Liver (tissue), 10 donors: ENCODE measurements at places on chromosomes 13 and 19.

- no peak for DNase-seq
These were observed 36.3 kb upstream of the ABCC4 start for GRCh38 chr13:95337597-95337996.

DNA sequence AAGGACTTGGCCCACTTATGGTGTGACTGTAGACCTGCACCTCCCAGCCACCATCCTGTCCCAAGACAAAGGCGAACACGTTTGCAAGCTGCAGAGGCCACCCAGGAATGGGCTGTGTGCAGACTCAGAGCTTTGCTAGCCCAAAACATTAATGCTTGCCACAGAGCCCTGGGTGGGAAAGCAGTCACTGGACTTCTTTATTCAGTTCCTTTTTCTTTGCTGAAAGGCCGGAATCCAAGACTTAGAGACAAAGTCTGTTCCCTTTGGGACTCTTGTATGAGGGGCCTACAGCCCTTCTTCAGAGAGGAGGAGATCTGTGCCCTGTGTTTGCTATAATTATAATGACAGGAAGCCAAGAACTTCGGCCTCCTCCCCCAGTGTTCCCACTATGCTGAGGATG is 167.8 kb downstream of the DLEU7 start:
- no peak for DNase-seq

DNA sequence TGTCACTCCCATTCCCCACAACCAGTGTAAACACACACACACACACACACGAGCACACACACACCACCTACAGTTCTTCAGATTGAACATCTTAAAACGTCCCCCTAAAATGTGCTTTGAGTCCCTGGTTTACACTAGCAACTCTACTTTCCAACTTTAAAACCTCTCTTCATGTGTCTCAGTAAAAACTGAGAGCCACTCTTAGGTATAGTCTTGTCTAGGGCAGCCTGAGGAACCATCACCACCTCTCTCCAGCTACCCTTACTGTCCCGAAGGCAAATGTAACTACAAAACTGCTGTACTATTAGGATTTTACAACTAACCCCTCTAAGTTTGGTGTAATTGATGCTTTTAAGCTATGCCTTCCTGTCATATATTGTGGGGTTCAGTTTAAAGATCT is 1501.6 kb upstream of the MIR17HG start:
- no peak for DNase-seq

- no peak for DNase-seq
These were observed 211.2 kb upstream of the EDNRB start for GRCh38 chr13:78129823-78130222.

GRCh38 chr13:42040730-42041010 is 7.8 kb upstream of the DGKH start:
- no peak for DNase-seq

DNA sequence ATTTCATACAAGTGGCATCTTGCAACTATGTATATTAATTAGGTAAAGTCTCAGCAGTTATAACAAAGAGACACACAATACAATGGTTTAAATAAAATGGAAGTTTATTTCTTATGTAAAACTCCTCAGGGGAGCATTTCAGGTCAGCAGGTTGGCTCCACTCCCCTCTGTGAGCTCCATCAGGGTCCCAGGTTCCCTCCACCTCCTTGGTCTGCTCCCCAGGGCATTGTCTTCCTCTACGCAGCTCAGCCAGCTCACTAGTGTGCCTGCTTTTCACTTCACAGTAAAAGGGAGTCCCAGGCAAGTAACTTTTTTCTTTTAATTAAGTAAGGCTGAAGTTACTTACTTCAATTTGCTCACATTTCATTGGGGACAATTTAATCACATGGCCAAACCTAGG is 135.3 kb upstream of the FNDC3A start:
- no peak for DNase-seq

DNA sequence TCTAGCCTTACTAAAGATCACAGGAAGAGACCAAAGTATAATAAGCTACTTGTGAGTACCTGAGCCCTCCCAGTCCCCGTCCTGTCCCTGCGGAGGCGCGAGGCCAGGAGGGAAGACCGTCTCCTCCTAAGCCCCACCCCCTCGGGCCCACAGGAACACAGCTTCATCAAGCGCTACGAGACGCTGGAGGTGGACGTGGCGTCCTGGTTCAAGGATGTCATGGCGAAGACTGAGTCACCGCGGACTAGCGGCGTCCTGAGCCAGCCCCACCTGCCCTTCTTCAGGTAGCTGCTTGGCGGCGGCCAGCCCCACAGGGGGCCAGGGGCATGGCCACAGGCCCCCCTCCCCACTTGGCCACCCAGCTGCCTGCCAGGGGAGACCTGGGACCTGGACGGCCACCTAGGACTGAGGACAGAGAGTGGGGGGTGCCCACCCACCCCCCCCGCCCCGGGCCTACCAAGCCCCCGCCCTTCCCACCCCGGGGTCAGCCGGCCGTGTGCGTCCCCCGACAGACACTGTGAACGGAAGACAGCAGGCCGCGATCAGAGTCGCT is 2.4 kb upstream of the TGFBR3L start:
- no peak for DNase-seq

DNA sequence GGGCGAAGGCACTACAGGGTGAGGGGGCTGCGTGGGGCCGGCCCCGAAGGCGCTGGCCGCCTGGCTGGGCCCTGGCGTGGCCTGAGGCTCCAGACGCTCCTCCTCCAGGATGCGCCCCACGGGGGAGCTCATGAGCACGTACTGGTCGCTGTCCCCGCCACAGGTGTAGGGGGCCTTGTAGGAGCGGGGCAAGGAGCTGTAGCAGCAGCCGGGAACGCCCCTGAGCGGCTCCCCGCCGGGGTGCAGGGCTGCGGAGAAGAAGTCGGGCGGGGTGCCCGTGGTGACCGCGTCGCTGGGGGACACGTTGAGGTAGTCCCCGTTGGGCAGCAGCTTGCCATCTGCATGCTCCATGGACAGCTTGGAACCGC is 3.0 kb downstream of the IRS2 start:
- DNase-seq = no peak

DNA sequence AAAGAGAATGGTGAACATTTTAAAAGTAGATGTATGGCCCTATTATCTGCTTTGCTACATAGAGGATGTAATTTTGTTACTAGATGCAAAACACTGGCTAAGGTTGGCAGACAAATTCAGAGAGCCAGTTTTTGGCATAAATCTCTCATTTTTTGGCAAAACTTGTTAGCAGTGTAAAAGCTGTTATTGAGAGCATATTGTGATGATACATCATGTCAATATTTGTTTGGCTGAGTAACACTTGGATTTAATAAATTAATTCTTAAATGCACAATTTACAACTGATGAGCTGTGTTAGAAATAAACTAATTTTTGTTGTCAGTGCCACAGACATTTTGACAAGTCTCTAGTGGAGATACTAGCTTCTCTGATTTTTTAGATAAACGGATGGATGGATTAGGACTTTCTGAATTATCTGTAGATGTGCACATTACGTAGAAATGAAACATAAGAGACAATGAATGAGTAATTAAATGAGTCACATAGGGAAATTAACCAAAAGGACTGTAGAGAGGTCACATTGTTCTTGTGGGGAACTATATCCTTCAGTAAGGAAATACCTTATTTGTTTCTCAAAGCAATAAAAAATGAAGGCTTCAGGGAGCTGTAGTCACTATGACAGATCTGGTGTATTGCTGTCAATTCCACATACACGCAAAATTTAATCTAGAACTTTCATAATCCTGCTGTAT is 17.4 kb downstream of the UFM1 start:
- no peak for DNase-seq

DNA sequence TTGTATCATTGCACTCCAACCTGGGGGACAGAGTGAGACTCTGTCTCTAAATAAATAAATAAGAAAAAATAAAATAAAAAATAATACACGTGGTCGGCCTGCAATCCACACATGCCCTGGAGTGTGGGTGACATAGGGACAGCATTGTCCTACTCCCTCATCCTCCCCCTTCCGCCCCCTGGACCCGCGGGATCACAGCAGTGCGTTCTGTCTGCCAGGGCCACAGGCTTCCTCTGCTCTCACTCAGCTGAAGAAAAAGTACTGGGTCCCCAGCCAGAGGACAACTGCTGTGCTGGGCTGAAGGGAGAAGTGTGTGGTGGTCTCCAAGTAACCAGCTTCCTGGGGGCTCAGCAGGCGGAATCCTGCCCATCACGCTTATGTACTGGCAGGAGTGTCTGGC is 6.3 kb downstream of the BCAT2 start:
- no peak for DNase-seq

- DNase-seq = no peak
These were observed 1.8 kb downstream of the DACH1 start for GRCh38 chr13:71864986-71865873.

- DNase-seq = no peak
These were observed 1193.6 kb downstream of the UQCRFS1 start for GRCh38 chr19:28019371-28019770.

GRCh38 chr13:111325941-111326620 is 5.6 kb downstream of the TEX29 start:
- DNase-seq = no peak

DNA sequence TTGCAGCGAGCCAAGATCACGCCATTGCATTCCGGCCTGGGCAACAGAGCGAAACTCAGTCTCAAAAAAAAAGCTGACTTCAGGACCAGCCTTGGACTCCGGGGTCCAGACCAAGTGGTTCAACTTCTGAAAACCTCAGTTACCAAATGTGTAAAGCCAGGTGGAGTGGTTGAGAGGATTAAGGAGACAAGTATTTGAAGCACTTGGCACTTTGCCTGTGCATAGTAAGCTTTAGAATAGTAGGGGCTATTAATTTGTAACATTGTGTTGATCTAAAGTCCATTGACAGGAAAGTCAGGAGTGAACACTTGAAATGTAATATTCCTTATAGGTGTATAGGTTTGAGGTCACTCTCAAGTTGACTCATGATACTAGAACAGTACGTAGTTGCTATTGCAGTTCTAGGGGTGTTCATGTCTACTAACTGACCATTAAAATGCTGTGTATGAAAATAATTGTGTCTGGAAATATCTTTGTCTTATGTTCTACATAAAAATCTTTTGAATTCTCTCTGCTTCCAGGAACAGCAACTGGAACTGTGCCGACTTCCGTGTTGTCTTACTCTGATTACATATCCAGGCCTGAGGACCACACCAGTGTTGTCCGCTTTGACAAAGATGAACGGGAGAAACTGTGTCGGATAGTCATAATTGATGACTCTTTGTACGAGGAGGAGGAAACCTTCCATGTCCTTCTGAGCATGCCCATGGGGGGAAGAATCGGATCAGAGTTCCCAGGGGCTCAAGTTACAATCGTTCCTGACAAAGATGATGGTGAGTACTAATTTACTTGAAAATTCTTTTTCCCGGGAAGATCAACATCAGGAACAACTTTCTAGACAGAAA is 97.4 kb downstream of the FREM2 start:
- no peak for DNase-seq

GRCh38 chr19:30333291-30334065 is 38.7 kb upstream of the ZNF536 start:
- DNase-seq = no peak

GRCh38 chr13:21289475-21289874 is 113.0 kb downstream of the MRPL57 start:
- no peak for DNase-seq

- DNase-seq = no peak
These were observed 142.3 kb downstream of the RNF17 start for GRCh38 chr13:24906268-24906667.

DNA sequence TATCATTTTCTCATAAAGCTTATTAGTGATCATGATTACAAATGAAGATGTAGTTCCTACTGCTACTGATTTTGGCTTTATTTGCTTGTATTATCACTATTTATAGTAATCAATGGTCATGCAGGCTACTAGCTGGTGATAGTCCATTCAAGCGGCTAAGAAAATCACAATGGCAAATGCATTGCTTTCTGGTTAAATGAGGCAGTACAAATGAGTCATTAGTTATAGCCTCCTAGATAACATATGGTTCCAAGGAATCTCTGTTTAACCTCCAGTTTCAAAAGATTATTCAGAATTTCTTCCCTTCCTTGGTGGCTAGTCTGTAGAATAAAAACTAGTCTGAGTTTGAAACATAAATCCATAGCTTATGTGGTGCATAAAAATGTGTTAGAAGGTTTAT is 141.3 kb upstream of the HTR2A start:
- no peak for DNase-seq

DNA sequence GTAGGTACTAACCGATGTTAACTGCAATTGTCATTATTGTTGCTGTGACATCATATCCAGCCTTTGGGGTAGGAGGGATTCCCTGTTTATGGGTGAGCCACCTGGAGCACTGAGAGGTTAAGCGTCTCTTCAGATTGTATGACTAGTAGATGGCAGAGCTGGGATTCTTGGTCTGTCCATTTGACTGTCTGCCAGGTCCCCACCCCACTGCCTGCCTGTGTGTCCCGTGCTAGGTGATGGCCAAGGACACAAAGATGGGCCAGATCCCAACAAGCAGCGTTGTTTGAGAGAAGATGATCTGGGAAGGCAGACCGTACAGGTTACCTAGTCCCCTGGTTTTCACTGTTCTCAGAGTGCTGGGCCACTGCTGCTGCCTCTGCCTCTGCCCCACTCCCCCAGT is 16.6 kb downstream of the PPP2R1A start:
- DNase-seq = no peak

DNA sequence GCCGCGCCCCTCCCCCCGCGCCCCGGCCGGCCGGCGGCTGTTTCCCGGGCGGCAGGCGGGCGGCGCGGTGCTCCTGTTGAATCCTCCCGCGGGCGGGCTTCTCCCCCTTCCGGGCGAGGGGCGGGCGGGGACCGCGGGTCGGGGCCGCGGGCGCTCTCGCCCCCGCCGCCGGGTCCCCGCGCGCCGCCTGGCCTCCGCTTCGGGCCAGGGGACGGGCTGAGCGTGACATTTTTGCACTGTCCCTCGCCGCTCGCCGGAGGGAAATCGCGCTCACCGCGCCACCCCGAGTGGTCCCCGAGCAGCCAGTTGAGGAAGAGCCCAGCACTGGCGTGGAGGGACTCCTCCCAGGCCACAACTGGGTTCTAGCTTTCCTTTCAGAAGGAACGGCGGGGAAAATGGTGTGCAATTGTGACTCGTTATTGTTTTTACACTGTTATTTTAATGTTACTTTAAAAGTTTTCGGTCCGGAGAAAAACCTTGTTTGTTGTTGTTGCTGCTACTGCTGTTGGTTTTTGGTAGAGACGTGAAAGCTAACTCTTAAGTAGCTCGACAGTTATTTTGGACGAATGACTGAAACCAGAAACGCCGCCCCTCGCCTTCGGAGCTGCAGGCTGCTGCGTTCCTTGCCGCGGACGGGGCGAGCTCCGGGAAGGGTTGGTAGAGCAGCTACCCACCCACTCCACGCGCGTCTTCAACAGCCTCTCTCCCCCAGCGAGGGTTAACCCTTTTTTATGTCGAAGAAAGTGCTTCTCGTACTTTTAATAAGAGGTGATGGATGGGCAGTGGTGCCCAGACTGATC is 959 bp downstream of the PDS5B start:
- DNase-seq = peak; percentile 68
